ENCODE measurements at places on chromosomes 12 and 14.

DNA sequence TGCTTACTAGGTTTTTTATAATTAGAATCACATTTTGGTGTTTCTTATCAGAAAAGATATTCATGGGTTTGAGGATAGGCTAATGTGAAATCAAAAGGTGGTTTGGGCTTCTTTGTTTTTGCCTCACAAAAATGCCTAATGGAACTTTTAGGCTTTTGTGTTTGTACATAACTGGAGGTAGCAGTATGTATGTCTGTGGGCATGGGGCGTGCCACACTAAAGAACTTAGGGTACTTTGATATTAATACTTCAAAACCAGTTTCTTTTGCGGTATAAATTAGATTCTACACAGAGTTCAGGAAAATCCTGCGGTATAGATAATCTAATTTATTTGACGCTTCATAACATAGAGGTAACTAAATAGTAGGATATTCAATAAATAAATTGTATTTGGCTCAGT is 1.9 kb downstream of the ETV6 start:
- DNase-seq: no peak

DNA sequence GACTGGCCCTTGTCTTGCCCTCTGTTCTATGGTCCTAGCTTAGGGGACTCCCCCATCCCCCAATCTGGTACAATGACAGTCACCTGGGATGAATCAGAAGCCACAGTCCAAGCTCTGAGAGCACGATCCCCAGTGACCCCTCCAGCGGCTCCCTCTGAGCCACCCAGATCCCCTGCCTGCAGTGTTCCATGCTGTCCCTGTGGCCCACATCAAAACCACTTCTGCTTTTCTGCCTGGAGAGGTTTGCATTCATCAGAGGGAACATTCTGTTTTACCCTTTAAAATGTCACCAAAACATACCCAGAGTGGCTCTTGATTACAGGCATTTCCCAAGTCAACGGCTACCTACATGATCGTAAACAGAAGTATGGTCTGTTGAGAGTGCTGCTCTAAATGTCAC is 47.5 kb downstream of the NOS1 start:
- no peak for DNase-seq

DNA sequence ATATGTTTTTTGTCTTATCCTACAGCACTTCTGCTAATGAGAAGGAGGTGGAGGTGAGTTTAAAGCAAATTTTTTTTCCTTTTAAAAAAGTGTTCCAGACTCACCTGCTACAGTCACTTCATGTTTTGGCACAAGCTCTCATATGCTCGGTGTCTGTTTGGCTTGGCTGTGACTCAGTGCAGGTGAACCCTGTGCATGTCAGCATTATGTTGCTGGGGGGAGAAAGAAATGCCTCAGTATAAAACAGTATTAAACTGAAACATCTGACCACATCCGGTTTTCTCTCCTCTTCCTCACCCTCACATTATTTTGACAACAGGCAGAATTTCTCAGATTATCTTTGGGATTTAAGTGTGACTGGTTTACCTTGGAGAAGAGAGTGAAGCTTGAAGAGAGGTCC is 105.2 kb downstream of the DNAI7 start:
- no peak for DNase-seq

- DNase-seq: no peak
These were observed 12.5 kb upstream of the MARK3 start for GRCh38 chr14:103372552-103373304.

DNA sequence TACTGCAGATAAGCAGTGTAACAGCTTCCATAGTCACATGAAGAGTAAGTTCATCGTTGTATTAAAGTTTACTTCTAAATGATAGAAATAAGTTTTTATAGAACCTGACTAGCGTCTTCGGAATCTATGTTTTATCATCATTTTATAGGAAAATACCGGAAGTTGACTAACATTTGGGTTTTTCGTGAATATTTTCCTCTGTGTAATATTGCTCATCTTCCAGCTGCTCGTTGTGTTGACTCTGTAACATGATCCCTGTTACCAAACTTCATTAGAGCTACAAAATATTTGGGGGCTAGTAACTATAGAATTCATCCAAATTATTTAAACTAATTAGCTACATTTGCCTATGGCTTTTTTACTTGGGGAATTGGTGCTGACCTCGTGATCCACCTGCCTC is 37.2 kb downstream of the DDX51 start:
- DNase-seq: no peak

DNA sequence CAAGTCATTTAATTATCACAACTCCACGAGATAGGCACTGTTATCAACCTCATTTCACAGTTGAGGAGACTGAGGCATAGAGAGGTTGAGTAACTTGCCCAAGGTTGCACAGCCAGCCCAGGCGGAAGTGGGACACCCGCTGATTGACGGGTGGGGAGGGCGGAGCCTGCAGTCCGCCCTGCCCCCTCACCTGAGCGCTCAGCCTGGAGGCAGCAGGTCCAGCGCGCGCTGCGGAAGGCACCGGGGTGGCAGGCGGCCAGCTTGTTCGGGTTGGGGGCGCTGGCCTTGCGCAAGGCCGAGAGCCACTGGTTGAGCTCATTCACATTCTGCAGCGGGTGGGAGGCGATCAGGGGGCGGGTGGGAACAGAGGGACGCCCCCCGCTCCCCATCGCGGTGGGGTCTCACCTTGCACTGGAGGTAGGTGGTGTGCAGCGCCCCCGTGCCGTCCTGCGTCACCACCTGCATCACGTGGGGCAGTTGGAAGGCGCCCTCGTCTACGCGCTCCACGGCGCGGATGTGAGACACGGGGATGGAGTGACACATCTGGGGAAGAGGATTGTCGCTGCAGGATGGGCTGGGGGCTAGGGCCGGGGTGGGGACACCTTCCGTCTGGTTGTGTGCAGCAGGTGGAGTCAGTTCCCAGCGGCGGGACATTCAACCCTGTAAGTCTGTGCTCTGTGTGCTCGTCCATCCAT is 31.7 kb downstream of the RASAL1 start:
- no peak for DNase-seq

DNA sequence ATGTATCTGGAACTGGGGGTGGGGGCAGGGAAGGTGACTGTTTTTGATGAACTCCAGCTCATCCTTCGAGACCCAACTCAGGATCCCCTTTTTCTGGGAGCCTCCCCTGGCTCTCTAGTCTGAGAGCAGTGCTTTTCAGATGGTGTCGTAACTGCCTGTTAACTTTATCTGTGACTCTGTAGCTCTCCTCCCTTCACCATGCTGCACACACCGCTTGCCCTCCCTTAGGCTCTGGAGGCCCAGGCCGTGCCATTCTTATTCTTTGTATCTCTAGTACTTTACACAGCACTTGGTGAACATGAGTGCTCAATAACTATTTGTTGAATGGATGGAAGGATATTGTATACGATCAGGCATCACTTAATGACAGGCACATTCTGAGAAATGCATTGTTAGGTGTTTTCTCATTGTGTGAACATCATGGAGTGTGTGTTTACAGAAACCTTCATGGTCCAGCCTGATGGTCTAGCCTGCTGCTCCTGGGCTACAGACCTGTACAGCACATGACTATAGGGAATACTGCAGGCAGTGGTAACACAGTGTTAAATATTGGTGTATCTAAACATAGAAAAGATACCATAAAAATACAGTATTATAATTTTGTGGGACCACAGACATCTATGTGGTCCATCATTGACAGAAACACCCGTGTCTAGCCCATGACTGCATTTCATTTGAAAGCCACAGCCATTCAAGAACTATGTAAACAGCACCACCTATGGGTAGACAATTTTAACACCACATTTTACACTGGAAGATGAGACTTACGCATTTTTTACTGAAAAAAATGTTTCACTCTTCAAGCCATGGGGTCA is 91.8 kb downstream of the EML1 start:
- no peak for DNase-seq
